MM.1S (cell line): ENCODE measurements at places on chromosomes 7 and 10.

- no peak overlapping the region for H3K27ac ChIP-seq
- no peaks in the 10 kb centered on the region for H3K36me3 ChIP-seq
- peak; percentile 31 for DNase-seq
- H3K27me3 ChIP-seq: no peaks in the 10 kb centered on the region
- no peak overlapping the region for H3K4me3 ChIP-seq
These were observed 41.7 kb downstream of the ZWINT start for GRCh38 chr10:56319386-56319785.

GRCh38 chr10:24136070-24136469 lies 72.9 kb upstream of the KIAA1217 start:
- H3K4me1 ChIP-seq: no peaks in the 10 kb centered on the region
- H3K27ac ChIP-seq: no peak overlapping the region
- no peaks in the 10 kb centered on the region for H3K36me3 ChIP-seq
- H3K27me3 ChIP-seq: no peaks in the 10 kb centered on the region
- H3K4me3 ChIP-seq: no peak overlapping the region

DNA sequence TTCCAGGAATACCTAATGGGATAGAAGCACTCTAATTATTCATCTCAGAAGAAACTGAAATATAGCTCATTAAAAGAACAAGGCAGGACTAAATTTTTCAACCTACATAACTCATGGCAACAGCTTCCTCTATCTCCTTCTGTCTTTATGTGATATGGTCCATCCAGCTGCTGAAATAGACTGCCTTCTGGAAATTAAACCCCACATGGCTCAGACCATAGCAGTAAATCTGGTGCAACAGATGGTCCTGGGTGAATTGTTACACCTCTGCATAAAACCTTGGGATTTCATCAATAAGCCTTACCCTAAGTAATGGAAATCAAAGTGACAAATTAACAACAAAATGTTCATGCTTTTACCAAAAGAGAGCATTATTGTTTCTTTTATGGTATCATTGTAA lies 205.6 kb upstream of the CSTF2T start:
- H3K4me1 ChIP-seq: no peaks in the 10 kb centered on the region
- H3K27ac ChIP-seq: no peak overlapping the region
- H3K4me3 ChIP-seq: no peak overlapping the region
- no peaks in the 10 kb centered on the region for H3K27me3 ChIP-seq

DNA sequence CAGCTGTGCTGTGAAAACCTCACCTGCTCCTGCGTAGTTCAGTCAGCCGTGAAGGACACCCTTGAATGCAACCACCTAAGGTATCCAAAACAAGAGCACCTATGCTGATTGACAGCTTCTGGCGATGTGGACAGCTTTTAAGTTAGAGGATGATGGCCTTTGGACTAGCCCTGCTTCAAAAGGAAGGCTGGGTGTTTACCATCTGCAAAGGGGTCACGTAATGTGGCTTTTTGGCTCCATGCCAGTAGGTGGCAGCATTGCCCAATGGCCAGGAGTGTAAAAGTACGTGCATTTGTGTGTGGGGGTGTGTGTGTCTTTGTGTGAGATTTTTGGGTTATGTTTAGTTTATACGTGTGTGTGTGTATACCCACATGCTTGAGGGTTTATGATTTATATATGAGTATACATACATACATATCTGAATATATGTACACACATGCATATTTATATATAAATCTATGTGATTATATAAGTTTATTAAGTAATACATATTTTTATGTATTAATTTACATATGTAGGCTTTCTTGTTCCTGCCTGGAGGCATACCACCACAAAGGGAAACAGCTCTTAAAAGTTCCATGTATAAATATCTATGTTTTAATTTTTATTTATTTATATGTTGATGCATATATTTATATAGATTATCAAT lies 236.3 kb upstream of the ANKRD30A start:
- H3K27me3 ChIP-seq: no peaks in the 10 kb centered on the region
- DNase-seq: peak; percentile 62
- no peak overlapping the region for H3K27ac ChIP-seq

GRCh38 chr10:26983156-26983555 lies 117.1 kb downstream of the ANKRD26 start:
- no peaks in the 10 kb centered on the region for H3K4me1 ChIP-seq
- H3K36me3 ChIP-seq: no peaks in the 10 kb centered on the region
- H3K27ac ChIP-seq: no peak overlapping the region
- H3K4me3 ChIP-seq: no peak overlapping the region
- no peaks in the 10 kb centered on the region for H3K27me3 ChIP-seq
- no peak for DNase-seq

- no peaks in the 10 kb centered on the region for H3K4me1 ChIP-seq
- no peak overlapping the region for H3K27ac ChIP-seq
- H3K36me3 ChIP-seq: no peaks in the 10 kb centered on the region
- 0 out of 2 replicates have a peak, but pooled peaks cover 4% of the 10 kb centered on the region for H3K27me3 ChIP-seq
- no peak overlapping the region for H3K4me3 ChIP-seq
These were observed 683 bp downstream of the MACROH2A2 start for GRCh38 chr10:70053218-70053840.

DNA sequence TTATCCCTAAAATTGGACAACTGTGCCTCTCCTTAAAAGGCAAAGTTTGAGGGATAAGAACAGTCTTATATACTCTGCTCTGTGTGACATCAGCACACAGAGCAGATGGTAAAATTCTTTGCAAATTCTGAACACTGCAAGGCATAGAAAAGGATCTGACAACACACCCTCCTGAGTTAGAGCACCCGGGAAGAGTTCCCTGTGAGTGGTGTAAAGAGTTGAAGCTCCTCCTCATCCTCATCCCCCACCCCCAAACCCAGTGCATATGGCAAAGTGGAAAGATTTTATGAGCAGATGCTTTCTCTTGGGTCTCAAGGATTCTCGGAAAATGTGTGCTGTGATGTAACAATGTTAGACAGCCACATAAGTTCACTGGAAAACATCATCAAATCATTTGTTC lies 40.0 kb upstream of the DGKI start:
- no peaks in the 10 kb centered on the region for H3K4me1 ChIP-seq
- DNase-seq: no peak
- no peak overlapping the region for H3K4me3 ChIP-seq
- no peaks in the 10 kb centered on the region for H3K27me3 ChIP-seq
- H3K27ac ChIP-seq: no peak overlapping the region

DNA sequence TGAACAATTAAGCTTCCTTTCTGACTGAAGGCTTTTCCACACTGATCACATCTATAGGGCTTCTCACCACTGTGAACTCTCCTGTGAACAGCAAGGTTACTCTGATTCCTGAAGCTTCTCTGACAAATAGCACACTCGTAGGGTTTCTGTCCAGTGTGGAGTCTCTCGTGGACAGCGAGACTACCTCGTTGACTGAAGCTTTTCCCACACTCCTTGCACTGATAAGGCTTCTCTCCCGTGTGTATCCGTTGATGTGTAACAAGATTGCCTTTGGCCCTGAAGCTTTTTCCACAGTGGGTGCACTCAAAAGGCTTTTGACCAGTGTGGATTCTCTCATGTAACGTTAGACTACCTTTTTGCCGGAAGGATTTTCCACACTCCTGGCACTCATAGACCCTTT lies 4.4 kb downstream of the ZNF32 start:
- H3K4me1 ChIP-seq: no peaks in the 10 kb centered on the region
- no peaks in the 10 kb centered on the region for H3K27me3 ChIP-seq
- DNase-seq: no peak
- H3K36me3 ChIP-seq: no peaks in the 10 kb centered on the region
- no peak overlapping the region for H3K4me3 ChIP-seq

- H3K4me3 ChIP-seq: no peak overlapping the region
- DNase-seq: no peak
- no peaks in the 10 kb centered on the region for H3K27me3 ChIP-seq
These were observed 22.4 kb downstream of the STN1 start for GRCh38 chr10:103895411-103896186.

- no peaks in the 10 kb centered on the region for H3K36me3 ChIP-seq
- H3K4me3 ChIP-seq: no peak overlapping the region
- no peaks in the 10 kb centered on the region for H3K27me3 ChIP-seq
These were observed 97.0 kb downstream of the SEMA3C start for GRCh38 chr7:80821771-80822319.

- no peaks in the 10 kb centered on the region for H3K36me3 ChIP-seq
- peak within 1 kb of the TSS; percentile 73 for H3K4me3 ChIP-seq
- H3K4me1 ChIP-seq: peaks cover 6% of the 10 kb centered on the region; the same call in 1 of the 2 replicates
- no peaks in the 10 kb centered on the region for H3K27me3 ChIP-seq
- peak; percentile 91 for DNase-seq
These were observed at the start of gene PUS7 for GRCh38 chr7:105521717-105522463. TSS of gene PUS7 (minus strand) at chr7:105522271. CDS start at chr7:105508512, 13,759 bp downstream.

DNA sequence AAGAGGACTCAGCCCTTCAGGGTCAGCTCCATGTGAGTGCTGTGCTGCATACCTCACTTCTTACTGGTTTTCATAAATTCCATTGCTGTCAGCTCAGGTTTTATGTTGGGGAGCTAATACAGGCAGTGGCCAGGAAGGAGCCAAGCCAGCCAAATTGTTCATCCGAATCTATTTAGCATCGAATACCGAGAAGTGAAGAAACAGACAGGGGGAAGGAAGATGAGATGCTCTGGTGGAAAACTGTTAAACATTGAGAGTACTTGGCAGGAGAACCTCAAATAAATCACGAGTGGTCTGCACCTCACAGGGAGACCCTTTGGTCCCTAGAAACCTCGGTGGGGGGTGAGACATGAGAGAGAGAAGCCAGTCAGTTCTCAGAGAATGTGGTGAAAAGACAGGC lies 196.0 kb upstream of the TMEM72 start:
- H3K27ac ChIP-seq: no peak overlapping the region
- H3K36me3 ChIP-seq: no peaks in the 10 kb centered on the region
- DNase-seq: no peak
- H3K4me1 ChIP-seq: no peaks in the 10 kb centered on the region
- no peaks in the 10 kb centered on the region for H3K27me3 ChIP-seq
- no peak overlapping the region for H3K4me3 ChIP-seq

GRCh38 chr10:86678999-86679792 lies 10.9 kb downstream of the LDB3 start:
- DNase-seq: no peak
- no peak overlapping the region for H3K4me3 ChIP-seq
- no peaks in the 10 kb centered on the region for H3K36me3 ChIP-seq
- no peaks in the 10 kb centered on the region for H3K4me1 ChIP-seq

GRCh38 chr10:17431871-17432311 lies 22.5 kb downstream of the ST8SIA6 start:
- no peaks in the 10 kb centered on the region for H3K27me3 ChIP-seq
- no peak overlapping the region for H3K4me3 ChIP-seq
- no peak for DNase-seq
- H3K36me3 ChIP-seq: no peaks in the 10 kb centered on the region
- no peak overlapping the region for H3K27ac ChIP-seq
- H3K4me1 ChIP-seq: no peaks in the 10 kb centered on the region

GRCh38 chr10:131568866-131569265 lies 257.3 kb upstream of the TCERG1L start:
- no peak overlapping the region for H3K27ac ChIP-seq
- no peaks in the 10 kb centered on the region for H3K27me3 ChIP-seq
- H3K4me3 ChIP-seq: no peak overlapping the region

DNA sequence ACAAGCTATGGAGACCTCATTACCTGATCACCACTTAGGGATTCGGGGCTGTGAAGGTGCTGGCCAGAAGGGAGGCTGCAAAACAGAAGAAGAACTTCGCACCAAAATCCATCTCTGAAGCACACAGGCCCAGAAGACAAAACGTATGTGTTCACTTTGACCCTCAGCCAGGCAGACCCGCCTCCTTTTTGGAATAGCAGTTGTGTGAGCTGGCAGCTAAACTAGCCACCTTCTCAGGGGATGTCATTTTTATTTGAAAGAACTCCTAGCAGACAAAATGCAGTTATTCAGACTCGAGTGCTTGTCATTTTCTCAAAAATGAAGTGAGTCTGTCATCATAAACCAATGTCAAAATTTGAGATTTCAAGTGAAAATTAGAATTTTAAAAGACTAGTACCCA lies 71.7 kb downstream of the TNS3 start:
- no peaks in the 10 kb centered on the region for H3K4me1 ChIP-seq
- no peak overlapping the region for H3K4me3 ChIP-seq
- DNase-seq: no peak
- H3K36me3 ChIP-seq: no peaks in the 10 kb centered on the region

DNA sequence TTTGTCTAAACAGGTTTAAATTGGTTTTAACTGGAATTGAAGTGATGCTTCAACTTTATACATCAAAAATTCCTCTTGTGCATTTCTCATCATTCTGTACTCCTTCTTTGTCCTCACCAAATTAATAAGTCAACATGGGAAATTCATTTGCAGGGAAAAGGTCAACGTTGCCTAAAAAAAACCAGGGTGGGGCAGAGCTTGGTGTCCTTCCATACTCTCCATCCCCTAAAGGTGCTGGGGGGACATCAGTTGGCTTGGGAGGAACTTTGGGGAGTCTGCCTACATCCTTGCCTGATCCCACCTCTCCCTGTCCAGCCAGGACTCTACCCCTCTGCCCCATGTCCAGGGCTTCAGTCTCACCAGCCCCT lies 34.1 kb upstream of the SLC26A3 start:
- H3K4me1 ChIP-seq: no peaks in the 10 kb centered on the region
- H3K36me3 ChIP-seq: no peaks in the 10 kb centered on the region
- no peak overlapping the region for H3K27ac ChIP-seq
- no peaks in the 10 kb centered on the region for H3K27me3 ChIP-seq

DNA sequence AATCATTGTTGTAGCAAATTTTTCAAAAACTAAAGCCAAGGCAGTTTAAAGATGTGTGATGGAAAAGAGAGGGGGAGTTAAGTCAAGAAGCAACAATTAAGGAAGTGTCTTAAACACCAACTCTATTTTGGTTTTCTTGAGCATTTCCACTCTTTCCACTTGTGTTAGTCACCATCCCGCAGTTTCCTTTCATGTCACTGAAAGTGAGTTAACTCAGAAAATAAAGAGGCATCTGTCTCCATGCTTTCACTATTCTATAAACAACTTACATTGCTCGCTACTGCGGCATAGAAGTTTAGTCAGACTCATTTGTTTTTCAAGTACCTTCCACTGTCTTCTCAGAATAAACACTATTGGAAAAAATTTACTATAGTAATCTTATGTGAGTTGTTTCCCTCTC lies 284.9 kb upstream of the SEMA3D start:
- H3K36me3 ChIP-seq: no peaks in the 10 kb centered on the region
- no peak for DNase-seq
- no peak overlapping the region for H3K27ac ChIP-seq
- H3K4me3 ChIP-seq: no peak overlapping the region
- no peaks in the 10 kb centered on the region for H3K27me3 ChIP-seq
- no peaks in the 10 kb centered on the region for H3K4me1 ChIP-seq

DNA sequence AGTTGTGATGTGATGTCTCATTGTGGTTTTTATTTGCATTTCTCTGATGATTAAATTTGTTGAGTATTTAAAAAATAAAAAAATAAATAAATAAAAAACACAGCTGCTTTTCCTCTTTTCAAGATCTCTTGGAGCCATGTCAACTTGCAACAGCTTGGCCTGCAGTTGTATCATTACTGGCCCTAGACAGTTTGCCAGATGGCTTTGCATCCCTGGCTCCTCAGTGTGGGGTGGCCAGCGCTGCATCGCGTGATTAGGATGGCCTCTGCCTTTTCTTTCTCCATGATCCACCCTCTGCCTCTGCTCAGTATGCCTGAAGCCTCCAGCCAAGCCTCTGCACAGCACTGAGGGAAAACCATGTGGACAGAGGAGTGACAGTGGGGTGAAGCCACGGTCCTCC lies 96.8 kb downstream of the PPP1R3C start:
- DNase-seq: no peak
- H3K36me3 ChIP-seq: no peaks in the 10 kb centered on the region
- H3K27ac ChIP-seq: no peak overlapping the region
- no peaks in the 10 kb centered on the region for H3K4me1 ChIP-seq

- no peaks in the 10 kb centered on the region for H3K4me1 ChIP-seq
- DNase-seq: no peak
- H3K4me3 ChIP-seq: no peak overlapping the region
- no peaks in the 10 kb centered on the region for H3K27me3 ChIP-seq
- H3K36me3 ChIP-seq: no peaks in the 10 kb centered on the region
- H3K27ac ChIP-seq: no peak overlapping the region
These were observed 82.1 kb downstream of the C1GALT1 start for GRCh38 chr7:7264306-7265040.
